Epithelial cell of esophagus (primary cell): ENCODE measurements at places on chromosomes 3 and 15.

DNA sequence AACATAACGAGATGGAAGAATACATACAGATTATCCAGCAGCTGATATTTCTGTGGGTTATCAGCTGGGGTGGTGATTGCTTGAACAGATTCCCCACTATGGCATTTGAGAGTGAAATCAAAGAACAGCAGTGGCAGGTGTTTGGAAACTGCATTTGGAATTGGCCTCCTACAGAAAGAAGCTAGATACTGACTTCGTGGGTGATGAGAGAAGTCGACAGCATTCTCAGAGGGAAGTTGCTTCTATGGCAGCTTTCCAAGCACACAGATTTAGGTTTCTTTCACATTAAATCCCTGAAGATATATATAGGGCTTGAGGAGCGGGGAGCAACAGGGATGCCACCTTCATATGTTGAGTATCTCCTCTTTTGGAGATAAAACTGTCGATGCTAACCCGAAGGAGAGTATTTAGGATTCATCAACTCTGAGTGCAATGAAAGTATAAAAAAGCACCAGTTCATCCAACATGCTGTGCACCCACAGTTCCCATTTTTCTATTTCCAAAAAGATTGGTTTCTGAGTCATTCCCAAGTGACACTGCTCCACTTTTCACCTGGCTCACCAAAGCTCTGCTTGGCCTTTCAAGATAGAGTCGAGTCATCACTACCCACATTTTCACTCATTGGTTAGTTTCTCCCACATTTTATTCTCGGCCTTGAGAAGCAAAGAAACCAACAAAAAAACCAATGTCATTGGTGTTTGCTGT lies 579.8 kb upstream of the SUCLG2 start:
- DNase-seq: no peak

DNA sequence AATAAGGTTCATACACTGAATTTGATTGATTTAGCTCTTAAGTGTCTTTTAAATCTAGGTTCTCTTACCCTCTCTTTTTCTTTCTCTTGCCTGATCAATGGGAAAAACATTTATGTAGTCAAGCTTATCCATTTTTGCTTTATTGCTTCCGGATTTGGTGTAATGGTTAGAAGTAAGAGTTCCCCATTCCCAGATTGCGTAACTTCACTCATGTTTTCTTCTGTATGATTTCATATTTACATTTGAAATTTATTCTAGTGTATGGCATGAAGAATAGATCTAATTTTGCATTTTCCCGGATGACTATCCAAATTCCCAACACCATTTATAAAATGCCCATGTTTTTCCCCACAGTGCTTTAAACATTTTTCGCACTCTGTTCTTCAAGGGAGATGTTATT lies 27.9 kb upstream of the SV2B start:
- DNase-seq: no peak

- DNase-seq: no peak
These were observed 12.8 kb downstream of the HEMK1 start for GRCh38 chr3:50582083-50582482.

DNA sequence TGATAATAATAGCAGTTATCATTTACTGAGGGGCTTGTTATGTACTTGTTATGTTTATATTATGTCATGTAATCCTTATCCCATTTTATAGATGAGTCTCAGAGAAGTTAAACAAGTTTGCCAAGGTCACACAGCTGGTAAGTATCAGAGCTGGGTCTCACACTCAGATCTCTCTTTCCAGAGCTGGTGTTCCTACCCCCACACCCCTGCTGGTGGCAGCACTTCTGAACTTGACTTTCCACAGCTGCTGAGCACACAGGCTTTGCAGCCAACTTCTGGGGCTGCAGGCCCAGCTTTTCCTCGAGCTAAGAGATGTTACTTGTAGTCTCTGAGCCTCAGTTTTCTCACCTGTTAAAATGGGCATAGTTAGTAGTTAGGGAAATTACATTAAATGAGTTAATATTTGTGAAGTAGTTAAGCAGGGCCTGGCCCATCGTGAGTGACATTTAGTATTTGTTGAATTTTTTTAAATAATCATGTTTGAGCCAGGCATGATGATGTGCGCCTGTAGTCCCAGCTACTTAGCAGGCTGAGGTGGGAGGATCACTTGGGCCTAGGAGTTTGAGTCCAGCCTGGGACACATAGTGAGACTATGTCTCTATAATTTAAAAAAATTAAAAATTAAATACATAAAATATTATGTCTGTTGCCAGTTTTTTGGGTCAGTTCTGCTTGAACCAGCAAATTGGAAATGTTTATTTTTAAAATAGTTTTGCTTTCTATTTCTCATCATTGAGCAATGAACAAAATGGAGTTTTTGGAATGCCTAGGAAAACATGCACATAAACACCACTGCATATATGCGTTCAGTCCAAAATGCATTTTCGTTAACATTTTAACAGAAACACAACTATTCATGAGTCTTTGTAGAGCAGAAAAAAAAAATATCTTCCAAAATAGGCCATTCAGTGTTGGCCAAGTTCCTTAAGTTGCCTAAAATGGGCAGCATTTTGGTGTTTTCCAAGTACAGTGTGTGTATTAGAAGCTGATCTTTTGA lies 87.3 kb downstream of the SMAD6 start:
- DNase-seq: peak; percentile 52

- DNase-seq: no peak
These were observed 37.2 kb upstream of the TM4SF1 start for GRCh38 chr3:149414557-149415231.

DNA sequence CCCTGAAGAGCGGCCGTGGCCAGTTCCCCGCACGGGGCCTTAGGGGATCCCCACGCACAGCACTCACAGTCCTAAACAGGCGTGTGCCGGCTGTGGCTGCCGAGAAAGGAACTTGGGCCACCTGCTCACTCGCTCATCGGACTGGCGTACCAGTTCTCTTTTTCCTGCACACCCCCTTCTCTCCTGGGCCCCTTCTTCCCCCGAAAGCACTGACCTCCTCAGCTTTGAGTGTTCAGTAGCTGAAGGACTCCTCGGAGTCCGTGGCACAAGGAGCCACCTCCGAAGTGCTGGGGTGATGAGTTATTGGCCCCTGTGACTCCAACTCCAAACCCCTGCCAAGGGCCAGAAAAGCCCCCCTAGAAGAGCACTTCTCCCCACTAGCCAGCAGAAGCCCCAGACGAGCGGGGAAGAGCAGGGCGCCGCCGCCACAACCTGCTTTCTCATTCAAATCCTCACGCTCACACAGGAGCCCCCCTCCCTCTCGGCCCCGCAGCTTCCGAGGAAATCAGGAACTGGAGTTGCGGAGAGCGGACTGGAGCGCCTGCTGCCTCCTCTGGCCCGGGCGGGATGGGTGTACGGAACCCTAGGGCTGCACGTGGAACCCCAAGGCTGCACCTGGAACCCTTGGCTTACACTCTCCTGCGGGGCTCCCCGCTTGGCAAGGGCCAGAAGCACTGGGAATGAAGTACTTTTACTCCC lies at the start of gene PLCH1:
PLCH1 (minus strand) TSS at position 446 of the 699 bp plus-strand sequence. CDS start 40,847 bp downstream, outside the sequence.
- DNase-seq: peak; percentile 69

- no peak for DNase-seq
These were observed 19.1 kb downstream of the RNF13 start for GRCh38 chr3:149832086-149832485.

- DNase-seq: no peak
These were observed 31.6 kb downstream of the FILIP1L start for GRCh38 chr3:100082714-100083113.

DNA sequence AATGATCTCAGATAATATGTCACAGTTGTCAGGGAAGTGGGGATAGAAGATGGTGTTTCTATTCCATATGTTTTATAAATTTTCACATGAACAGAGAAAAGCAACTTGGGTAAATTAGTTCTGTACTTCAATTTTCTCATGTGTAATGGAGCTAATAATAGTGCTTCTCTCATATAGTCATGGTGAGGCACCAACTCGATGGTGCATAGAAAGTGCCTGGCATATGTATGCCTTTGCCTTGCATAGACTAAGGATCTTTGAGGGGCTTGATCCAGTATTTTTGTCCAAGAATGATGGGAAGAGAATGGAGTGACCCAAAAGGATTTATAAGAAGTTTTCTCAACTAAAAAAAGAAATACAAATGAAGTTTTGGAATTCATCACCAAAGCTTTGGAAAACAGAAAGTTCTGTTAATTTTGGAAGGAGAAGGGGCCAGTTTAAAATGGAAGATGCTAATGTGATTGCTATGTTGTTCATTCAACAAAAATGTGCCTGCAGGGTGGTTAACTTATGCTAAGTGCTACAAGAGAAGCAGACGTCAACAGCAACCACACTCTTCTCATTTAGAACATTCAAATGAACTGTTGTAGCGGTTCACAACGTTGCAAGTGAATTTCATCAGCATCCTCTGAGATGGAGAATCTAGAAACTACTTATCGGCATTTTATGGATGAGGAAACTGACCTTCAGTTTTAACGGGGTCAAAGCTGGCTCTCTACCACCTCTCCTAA lies 86.1 kb downstream of the RTP4 start:
- DNase-seq: no peak

DNA sequence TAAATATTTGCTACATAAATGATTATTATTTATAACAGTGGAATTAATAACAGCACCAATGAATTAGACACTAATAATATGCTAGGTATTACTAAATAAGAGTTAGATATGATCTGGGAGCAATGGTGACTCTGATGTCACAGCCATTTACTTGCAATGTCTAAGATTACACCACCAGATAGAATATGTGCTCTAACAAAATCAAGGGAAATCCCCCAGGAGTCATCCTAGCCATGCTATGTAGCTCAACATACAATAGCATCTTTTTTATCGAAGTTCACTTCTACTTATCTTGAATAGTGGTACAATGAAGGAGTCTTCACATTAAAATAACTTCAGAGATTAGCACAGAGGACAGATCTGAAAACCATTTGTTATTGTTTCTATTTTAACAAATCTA lies 154.0 kb downstream of the FMN1 start:
- DNase-seq: no peak

GRCh38 chr15:93861413-93861812 lies 369.9 kb upstream of the MCTP2 start:
- no peak for DNase-seq

- no peak for DNase-seq
These were observed 253.3 kb downstream of the PTPRG start for GRCh38 chr3:61814674-61815073.

GRCh38 chr3:38878646-38879045 lies 62.6 kb upstream of the SCN10A start:
- no peak for DNase-seq

GRCh38 chr15:29289173-29289572 lies 19.6 kb upstream of the NSMCE3 start:
- DNase-seq: peak; percentile 28

DNA sequence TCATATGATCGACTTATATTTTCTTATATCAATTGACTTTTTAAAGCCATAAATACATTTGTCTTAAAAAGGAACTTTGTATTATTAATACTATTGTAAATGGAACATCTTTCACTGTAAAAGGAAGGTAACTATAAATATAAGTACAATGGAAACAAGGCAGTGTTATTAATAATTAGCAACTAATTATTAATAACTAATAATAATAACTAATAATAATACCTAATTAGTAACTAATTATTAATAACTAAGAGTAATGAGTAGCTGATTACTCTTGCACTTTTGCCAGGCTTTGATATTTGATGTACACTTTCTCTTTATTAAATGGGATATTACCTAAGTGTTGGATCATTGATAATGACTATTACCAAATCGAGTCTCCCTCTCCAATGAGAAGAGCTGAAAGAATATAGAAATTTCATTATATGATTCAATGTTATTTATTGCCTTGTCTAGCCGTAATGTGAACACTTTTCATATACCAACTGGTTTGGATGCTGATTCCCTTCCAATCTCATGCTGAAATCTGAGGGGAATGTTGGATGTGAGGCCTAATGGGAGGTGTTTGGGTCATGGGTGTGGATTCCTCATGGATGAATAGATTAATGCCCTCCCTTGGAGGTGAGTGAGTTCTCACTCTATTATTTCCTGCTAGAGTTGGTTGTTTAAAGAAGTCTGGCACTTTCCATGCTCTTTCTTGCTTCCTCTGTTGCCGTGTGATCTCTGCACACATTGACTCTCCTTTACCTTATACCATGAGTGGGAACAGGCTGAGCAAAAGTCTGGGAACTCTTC lies 202.1 kb upstream of the ZBTB20 start:
- no peak for DNase-seq

DNA sequence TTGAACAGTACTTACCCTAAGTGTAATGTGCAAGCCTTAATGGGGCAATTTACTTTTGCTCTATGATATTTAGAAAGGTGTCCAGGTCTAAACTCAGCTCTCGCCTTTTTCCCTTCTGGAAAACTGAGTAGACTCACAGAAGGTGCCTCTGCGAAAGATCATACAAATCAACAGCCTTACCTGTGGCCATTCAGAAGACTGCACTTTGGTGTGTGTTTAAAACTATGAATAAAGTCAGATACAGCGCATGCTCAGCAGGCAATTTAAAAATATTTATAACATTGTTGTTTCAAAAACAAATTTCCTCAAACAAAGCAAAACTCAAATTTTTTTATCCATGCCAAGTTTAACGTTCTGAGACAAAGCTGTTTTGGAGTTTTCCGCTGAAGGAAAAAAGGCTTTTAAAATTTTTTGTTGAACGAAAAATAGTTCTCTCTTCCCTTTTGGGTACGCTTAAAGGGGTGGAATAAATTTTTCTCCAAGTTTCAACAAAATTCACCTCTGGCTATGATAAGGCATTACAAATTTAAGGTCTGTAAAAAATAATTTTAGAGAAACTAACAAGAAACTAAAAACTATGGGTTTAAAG lies 156.3 kb downstream of the TIGIT start:
- DNase-seq: peak; percentile 18

DNA sequence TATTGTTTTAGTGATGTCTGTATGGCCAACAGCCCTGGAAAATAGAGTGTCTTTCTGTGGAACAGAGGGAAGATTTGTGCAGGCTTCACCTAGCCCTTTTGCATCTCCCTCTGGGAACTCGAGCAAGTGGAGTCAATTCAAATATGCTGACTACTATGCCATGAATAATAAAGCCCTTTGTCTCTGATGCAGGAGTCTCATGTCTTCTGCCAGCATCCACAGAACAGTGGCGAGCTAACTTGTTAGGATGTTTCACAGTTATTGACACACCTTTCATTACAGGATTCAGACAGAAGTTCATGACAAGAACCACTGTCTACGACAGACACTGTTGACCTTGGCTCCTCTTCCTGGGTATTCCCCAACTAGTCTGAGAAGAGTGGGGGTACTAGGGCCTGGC lies 15.6 kb upstream of the CCDC54 start:
- no peak for DNase-seq

GRCh38 chr15:76073554-76073953 lies 13.8 kb downstream of the TMEM266 start:
- peak; percentile 86 for DNase-seq

- no peak for DNase-seq
These were observed 458.1 kb downstream of the TBL1XR1 start for GRCh38 chr3:176739159-176739558.

- no peak for DNase-seq
These were observed 11.8 kb upstream of the CDV3 start for GRCh38 chr3:133561679-133562078.

DNA sequence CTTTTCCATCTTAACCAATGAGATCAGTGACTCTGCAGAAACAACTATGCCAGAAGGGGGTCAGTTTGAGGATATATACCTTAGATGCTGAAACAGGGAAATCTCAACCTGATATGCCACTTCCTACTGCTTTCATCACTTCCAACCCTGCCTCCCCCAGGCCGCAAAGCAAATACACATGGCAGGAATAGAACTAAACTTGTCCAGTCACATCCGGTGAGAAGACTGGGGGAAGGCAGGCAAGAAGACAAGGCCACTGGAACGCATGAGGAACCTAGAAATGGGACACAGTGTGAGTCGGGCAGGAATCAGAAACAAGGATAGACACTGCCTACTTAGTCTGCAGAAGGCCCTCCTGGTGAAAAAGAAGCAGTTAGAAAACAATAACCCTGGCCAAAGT lies 90.6 kb downstream of the MYO5A start:
- peak; percentile 74 for DNase-seq
